Motor neuron (in vitro differentiated cells): ENCODE measurements at places on chromosomes 6 and 20. TPM values are rescaled to one million over a fixed set of nuclear protein-coding genes. Genes with fewer than 3 reads are reported as not detected.

Gene SLC2A10
- 8.5 and 9.6 TPM in 2 replicates for total RNA-seq

Gene CLVS2
- total RNA-seq = 8.7 and 10.0 TPM in 2 replicates

Gene AVP
- total RNA-seq = not detected in 2 replicates

Gene C6orf132
- total RNA-seq = under 0.01 TPM in 1 of 2 replicates, not detected in the other

Gene STX11
- 0.05 and 0.13 TPM in 2 replicates for total RNA-seq

Gene SCRT2
- 0.48 and 0.71 TPM in 2 replicates for total RNA-seq

Gene TNFRSF21
- total RNA-seq = 15.7 TPM in 2 replicates

Gene FOXP4
- total RNA-seq = 18.5 and 22.1 TPM in 2 replicates

Gene PROKR2
- total RNA-seq = 0.24 and 0.29 TPM in 2 replicates

Gene CDH22
- 4.1 and 4.4 TPM in 2 replicates for total RNA-seq

Gene PPIL1
- 76.9 and 77.1 TPM in 2 replicates for total RNA-seq

Gene OPRL1
- 3.0 and 3.6 TPM in 2 replicates for total RNA-seq

Gene SLC32A1
- 0.85 and 0.87 TPM in 2 replicates for total RNA-seq

Gene FAM217A
- 0.09 and 0.16 TPM in 2 replicates for total RNA-seq

Gene C6orf52
- 10.7 and 15.6 TPM in 2 replicates for total RNA-seq

Gene UBE2J1
- 32.0 and 32.1 TPM in 2 replicates for total RNA-seq

Gene TLDC2
- total RNA-seq = 0.27 and 0.73 TPM in 2 replicates

Gene PTPRK
- 14.4 and 16.2 TPM in 2 replicates for total RNA-seq

Gene FANCE
- 10.5 and 10.9 TPM in 2 replicates for total RNA-seq

Gene SYNJ2
- 5.3 and 6.3 TPM in 2 replicates for total RNA-seq

Gene CDKAL1
- 25.2 and 27.8 TPM in 2 replicates for total RNA-seq

Gene UST
- 9.8 and 11.1 TPM in 2 replicates for total RNA-seq

Gene SYNDIG1
- 6.4 and 7.0 TPM in 2 replicates for total RNA-seq

Gene NTSR1
- total RNA-seq = 0.45 TPM in 1 of 2 replicates, not detected in the other

Gene RNF182
- total RNA-seq = 1.3 and 1.9 TPM in 2 replicates

Gene SLC17A2
- not detected in 2 replicates for total RNA-seq
